Activated CD4-positive, alpha-beta T cell treated with anti-CD3 and anti-CD28 coated beads for 4 hours (primary cell): ENCODE measurements at places on chromosomes 11 and 22.

DNA sequence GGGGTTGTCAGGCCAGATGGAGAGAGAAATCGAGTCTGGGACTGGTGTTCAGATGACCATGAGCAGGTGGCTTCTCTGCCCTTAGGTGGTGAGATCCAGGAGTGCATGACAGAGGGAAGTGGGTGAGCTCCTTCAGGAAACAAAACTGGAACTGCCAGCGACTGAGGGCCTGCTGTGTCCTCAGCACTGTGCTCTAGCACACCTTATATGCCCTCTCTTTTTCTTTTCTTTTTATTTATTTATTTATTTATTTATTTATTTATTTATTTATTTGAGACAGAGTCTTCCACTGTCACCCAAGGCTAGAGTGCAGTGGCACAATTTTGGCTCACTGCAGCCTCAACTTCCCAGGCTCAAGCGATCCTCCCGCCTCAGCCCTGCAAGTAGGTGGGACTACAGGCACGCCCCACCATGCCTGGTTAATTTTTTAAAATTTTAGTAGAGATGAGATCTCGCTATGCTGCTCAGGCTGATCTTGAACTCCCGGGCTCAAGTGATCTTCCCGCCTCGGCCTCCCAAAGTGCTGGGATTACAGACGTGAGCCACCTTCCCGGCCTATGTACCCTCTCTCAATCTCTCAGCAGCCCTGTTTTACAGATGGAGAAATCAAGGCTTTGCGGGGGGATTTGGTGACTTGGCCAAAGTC lies 14.8 kb upstream of the RASD2 start:
- no peak for DNase-seq

- DNase-seq = no peak
Observed at GRCh38 chr11:7642747-7643146, 30.6 kb downstream of the CYB5R2 start.

DNA sequence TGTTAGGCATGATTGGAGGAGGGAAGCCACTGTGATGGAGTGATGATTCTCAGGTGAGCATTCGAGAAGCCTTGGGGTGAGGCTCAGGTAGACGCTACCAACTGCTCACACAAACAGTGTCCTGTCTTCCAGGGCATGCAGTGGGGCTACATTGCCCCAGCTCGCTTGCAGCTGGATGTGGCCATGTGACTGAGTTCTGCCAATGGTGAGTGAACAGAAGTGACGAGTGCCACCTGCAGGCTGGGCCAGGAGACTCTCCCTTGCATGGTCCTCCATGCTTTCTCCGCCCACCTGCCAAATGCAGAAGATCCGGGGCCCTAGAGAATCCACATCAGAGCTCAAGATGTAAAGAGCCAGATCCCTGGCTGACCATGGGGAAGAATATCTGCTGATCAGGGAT lies 195.9 kb downstream of the BCR start:
- no peak for DNase-seq

GRCh38 chr11:79438631-79439409 lies 2.0 kb downstream of the TENM4 start:
- no peak for DNase-seq

GRCh38 chr11:100367892-100368291 lies 319.2 kb upstream of the ARHGAP42 start:
- no peak for DNase-seq

GRCh38 chr11:19320827-19321226 lies 80.1 kb upstream of the E2F8 start:
- no peak for DNase-seq

DNA sequence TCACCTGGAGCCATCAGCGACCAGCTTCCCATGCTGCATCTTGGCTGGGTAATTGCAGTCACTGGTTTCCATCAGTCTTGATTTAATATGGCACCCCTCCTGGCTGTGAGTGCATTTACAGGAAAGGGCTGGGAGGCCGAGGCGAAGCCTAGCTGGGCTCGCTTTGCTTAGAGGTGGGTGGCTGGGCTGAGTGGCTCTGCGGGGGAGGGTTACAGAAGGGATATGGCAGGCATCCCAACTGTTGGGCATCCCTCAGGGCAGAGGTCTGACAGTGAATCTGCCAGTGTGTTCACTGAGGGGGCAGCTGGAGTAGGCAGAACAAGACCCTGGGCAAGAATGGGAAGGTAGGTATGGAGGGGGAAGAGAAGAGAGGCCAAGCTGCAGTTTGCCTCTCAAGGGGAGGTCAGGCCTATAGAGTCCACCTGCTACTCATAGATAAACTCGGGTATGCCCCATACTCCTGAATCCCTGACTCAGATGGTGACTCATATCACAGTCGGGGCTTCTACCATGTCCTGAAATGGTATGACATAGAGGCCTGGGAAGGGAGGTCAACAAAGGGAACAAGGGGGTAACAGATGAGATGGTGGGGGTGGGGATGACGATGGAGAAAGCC lies 77.5 kb upstream of the PHOX2A start:
- no peak for DNase-seq

DNA sequence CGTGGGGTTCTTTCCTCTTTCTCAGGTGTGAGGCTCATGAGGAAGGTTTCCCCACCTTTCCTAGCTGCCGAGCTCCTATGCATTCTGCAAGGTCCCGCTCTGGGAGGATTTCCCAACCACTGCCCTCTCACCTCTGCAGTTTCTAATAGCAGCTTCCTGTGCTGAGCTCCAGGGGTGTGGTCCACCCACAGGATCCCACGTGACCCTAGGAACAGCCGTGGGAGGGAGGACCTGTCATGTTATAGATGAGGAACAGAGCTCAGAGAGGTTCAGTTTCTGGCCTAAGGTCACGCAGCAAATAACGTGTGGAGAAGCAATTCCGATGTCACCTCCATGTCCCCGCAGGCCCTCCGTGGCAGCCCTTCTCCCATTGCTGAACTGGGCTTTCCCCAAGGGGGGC lies 38.5 kb downstream of the FLRT1 start:
- peak; percentile 26 for DNase-seq

DNA sequence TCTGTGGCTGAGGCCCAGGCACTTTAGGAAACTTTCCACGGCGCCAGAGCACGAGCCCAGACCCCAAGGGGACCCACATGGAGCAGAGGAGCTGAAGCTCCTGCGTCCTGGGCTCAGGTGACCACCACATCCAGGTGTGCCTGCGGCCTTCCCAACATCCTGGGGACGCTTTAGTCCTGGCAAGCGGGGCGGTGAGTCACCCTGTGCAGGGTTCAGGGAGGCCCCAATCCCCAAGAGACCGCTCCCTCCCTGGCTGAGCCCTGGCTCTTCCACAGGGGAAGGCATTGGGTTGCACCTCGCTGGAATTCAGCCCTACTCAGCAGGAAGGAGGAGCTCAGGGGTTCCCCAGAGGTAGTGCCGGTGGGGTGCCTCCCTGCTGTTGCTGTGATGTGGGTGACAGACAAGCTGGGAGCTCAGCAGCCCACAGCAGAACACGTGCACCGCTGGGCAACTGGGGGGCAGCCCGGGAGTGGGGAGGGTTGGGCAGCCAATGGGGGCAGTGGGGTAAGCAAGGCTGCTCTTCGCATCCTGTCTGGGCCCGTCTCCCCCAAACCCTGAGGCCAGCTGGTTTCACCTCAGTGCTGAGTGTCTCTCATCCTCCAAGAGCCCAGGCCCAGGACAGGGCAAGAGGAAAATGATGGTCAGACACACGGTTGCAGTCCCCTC lies 802.8 kb downstream of the BRD1 start:
- no peak for DNase-seq

DNA sequence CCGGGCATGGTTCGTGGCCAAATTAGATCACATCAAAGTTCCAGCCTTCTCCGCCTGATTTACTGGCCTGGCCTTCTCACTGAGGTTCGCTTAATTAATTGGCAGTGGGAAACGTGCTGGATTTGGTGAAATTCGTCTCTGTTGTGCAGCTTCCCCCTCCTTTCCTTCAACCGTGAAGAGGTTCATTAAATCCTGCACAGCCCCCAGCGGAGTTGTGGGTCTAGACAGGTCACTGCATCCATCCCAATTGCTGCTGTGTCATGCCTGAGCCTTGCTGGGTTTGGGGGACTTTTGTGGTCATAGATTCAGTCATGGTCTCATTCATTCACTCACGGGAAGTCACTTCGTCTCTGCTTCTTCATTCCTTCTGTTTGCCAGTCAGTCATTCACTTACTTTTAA lies 90.0 kb downstream of the INSC start:
- DNase-seq = no peak

GRCh38 chr11:84552791-84553190 lies 1074.4 kb downstream of the DLG2 start:
- DNase-seq = no peak

- no peak for DNase-seq
Observed at GRCh38 chr11:46463701-46464421, 72.3 kb upstream of the CHRM4 start.

DNA sequence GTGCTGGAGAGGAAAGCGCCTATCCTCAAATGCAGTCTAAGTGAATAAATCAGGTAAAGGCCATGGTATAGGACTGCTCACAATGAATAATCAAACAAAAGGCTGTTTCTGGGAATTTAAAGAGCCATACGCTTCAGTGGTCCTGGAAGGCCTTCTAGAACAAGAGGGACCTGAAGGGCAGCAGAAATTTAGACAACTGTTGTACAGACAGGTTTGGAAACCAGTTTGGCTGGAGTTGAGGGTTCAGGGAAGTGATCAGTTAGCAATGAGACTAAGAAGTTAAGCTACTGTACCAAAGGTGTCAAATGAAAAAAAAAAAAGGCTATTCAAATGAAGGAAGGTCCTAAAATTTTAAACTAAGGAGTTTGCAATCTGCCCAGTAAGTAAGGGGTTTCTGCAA lies 56.6 kb upstream of the SCUBE2 start:
- DNase-seq = no peak

GRCh38 chr11:56909080-56909479 lies 79.6 kb upstream of the OR5AK2 start:
- DNase-seq = no peak
